ENCODE measurements at places on chromosomes 5 and 9.

DNA sequence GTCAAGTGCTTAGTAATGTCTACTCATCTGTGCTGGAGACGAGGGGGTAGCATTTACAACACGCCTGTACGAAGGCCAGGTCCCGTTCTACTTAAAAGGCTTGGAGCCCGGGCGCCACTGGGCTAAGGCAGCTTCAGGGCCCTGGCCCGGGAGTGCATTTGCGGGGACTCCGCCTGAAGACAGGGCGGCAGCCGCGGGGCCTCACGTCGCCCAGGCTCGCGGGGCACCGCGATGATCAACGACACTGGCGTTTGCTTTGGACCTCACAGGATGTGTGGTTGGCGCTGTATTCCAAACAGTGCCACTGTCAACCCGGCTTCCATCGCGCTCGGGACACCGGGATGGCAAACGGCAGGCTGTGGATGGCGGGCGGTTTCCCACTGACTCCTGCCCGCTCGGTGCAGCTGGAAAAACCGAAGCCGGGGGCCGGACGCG, 1.1 kb upstream of the TENT4A start:
- DNase-seq = no peak

- DNase-seq = no peak
These were observed 110.2 kb downstream of the ANXA2R start for GRCh38 chr5:42929871-42930270.

GRCh38 chr9:121383715-121384114, 13.7 kb upstream of the STOM start:
- DNase-seq = no peak

- DNase-seq = no peak
These were observed 19.1 kb downstream of the MAN2A1 start for GRCh38 chr5:109708813-109709212.

DNA sequence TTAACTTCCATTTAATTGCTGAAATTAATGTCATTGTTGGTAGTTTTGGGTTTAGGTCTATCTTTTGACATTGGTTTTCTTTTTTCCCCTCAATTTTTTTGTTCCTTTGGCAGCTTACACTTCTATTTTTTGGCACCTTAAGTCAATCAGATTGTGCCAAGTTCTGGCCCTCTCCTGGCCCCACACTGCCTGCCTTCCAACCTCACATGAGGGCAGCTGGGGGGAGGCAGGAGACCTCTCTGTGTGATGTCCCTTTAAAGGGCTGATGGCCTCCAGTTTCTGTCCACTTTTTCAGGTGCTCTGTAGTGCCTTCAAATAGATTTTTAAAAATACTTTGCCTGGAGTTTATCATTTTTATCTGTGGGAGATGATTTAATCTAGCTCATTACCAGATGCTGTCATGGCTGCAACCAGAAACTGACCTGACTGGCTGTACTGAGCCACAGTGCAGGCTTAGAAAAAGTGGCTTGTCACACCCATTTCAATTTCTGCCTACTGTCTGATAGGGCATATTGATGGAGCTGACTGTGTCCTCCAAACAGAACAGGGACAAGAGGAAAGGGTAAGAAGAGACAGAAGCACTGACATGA, 196.6 kb downstream of the FANCC start:
- DNase-seq = no peak

- DNase-seq = no peak
These were observed 173.0 kb downstream of the PCSK1 start for GRCh38 chr5:96260009-96260408.

GRCh38 chr5:6915574-6915973, 202.3 kb downstream of the TENT4A start:
- no peak for DNase-seq

- no peak for DNase-seq
These were observed 146.7 kb upstream of the RAI14 start for GRCh38 chr5:34509392-34509791.

GRCh38 chr9:97528529-97529230, 27.2 kb downstream of the TMOD1 start:
- DNase-seq = no peak

DNA sequence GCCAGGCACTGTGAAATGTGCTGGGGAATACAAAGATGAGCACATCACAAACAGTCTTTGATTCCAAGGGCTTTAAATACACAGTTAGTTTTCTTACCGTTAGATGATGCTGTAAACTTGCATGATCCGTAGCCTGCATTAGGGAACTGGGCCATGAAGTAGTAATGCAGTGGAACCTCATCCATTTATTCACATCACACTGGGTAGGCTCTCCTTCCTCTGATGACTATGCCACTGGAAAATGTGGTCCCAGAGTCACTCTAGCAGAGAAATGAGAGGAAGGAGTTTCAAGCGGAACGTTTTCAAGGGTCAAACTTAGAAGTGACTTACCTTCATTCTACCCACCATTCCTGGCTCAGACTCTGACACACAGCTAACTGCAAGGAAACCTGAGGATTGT, 26.4 kb downstream of the ZFAND5 start:
- DNase-seq = no peak

DNA sequence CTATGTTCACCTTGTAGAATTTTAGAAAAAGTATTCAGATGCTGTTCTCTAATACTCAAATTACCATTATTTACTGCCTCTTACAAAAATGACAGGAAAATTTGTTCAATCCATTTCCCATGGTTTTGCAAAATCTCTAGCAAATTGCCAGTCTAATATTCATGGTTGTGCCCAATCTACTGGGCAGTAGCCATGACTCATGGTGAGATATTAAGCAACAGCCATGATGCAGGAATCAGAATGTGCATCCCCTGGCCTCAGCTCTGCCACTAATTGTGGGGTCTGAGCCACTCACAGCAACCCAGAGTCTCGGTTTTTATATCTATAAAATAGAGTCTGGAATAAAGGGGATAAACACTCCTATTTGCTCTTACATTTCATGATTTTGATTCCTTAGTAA, 353.6 kb downstream of the DEPDC1B start:
- no peak for DNase-seq

DNA sequence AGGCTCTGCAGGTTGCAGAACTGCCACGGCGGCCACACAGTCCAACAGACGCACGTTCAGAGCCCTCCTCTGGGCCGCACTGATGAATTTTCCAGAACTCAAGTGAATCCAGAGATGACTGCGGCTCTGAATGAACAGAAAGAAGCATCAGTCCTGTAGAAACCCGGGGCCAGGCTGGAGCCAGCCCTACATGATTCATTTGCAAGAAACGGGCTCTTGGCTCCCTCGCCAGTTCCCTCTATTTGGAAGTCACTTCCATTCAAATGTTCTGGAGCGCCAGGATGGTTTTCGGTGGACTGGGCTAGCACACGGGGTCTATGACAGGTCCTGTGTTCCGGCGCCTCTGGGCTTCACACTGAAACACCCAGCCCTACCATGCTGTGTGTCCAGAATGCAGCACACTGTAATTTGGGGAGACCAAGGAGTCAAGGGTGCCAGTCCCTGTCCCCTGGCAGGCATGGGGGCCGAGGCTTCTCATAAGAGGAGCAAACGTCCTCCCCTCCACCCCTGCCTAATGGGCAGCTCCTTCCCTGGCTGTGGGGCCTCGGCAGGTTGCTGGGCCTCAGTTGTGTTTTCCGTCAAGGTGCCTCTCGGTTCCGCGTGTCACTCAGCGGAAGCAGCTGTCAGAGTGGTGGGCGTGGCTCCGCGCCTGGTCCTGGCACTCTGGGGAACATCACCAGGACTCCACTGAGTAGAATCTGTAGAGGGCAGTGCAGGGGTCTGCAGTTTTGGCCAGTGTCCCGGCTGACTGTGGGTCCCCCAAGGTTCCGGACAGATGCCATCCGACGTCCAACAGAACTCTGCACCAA, 18.1 kb upstream of the COL5A1 start:
- DNase-seq = no peak

DNA sequence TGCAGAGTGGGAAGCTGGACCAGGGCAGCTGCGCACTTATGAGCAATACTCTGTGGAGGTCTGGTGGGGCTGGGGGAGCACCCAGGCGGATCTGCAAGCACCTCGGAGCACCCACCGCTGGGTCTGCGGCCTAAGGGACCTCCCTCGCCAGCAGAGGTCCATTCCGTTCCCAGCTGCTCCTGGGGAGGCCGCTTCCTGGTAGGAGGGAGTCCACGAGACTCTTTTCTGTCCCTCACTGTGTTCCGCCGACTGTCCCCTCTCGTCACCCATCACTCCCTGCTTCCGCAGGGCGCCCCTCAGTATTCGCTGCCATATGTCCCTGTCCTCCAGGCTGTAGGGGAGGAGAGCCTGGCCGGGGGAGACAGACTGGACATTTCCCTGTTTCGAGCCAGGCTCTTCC, 45.5 kb downstream of the NDST1 start:
- DNase-seq = no peak

- DNase-seq = no peak
These were observed 72.5 kb downstream of the BASP1 start for GRCh38 chr5:17289681-17290539.

DNA sequence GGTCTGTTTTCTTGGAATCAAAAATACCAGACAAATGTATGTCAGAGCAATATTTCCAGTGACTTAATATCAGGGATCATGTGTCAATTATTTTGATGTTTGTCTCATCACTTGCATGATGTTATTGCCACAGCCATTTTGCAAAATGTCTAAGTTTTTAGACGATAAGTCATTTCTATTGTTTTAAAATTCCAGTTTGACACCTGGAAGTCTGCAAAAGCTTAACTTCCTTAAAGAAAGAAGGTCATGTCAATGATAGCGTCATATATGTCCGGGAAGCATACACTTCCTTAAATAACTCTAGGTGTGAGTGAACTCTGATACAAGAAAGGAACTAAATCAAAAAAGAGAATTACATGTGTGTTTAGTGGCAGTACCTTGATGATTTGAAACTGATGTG, 259.5 kb downstream of the EDIL3 start:
- no peak for DNase-seq

DNA sequence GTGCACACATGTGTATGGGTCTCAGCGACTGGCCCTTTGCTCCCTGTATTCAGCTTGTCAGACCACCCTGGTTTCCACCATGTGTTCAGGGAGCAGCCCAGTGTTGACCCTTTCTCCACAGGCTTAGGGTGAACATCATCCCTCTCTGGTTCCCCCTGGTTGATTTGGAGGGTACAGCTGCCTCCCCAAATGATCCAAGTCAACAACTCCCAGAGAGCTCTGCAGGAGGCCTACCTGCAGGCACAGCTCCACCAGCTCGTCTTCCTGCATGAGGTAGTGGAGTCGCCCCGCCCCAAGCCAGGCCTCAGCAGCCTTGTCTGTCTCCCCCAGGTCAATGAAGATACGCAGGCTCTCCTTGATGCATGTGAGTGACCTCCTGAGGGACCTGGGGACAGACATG, 50.5 kb downstream of the SH3TC2 start:
- no peak for DNase-seq

DNA sequence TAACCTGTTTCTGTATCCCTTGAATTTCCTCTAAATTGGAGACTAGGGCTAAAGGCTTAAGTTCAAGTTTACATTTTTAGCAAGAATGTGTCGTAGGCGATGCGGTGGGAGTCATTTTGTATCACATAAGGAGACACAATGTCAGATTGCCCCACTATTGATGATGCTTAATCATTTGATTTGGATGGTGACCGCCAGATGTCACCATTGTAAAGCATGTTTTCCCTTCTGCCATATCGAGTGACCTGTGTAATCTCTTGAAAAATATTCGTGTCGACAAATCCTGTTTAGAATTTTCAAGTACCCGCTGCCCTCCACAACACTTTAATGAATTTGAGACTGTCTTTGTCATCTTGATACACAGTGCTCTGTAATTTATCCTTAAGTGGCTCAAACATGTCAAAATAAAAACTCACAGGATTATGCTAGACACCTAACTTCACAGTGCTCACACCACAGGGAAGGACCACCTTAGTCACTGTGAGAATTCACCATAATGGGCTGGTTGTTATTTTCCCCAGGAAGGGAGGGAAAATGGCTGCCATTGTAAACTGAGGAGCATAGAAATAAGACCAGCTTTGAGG, 34.5 kb upstream of the SLC46A2 start:
- DNase-seq = peak; percentile 31

- no peak for DNase-seq
These were observed 41.9 kb downstream of the VAV2 start for GRCh38 chr9:133950192-133950591.

GRCh38 chr5:67160985-67161384, 35.6 kb downstream of the CD180 start:
- no peak for DNase-seq

- DNase-seq = no peak
These were observed 10.3 kb upstream of the CCIN start for GRCh38 chr9:36158917-36159316.

DNA sequence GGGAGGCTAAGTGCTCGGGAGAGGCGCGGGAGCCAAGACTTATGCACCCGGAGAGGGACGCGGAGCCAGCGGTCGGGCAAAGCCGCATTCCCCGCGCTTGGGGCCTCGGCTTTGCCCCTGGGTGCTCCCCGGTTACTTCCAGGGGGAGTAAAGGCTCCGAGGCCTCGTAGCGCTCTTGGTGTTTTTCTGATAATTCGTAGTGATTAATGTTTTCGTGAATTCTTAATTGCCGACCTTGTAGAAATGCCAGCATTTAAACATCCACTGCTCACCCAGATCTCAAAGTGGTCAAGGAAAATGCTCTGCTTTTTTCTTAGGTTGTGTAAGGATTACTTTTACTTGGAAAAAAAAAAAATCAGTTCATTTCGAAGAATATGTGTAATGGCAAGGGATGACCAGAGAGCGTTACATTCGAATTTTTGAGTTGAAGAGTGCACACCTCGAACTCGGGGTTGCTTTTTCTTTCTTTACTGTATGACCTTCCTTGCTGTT, 654 bp upstream of the TUT7 start:
- DNase-seq = no peak
